ENCODE measurements at places on chromosomes 13 and 19.

GRCh38 chr19:6270076-6270745 lies 9.6 kb downstream of the MLLT1 start:
- no peak for DNase-seq

- no peak for DNase-seq
These were observed 66.6 kb downstream of the GADD45B start for GRCh38 chr19:2542341-2543069.

DNA sequence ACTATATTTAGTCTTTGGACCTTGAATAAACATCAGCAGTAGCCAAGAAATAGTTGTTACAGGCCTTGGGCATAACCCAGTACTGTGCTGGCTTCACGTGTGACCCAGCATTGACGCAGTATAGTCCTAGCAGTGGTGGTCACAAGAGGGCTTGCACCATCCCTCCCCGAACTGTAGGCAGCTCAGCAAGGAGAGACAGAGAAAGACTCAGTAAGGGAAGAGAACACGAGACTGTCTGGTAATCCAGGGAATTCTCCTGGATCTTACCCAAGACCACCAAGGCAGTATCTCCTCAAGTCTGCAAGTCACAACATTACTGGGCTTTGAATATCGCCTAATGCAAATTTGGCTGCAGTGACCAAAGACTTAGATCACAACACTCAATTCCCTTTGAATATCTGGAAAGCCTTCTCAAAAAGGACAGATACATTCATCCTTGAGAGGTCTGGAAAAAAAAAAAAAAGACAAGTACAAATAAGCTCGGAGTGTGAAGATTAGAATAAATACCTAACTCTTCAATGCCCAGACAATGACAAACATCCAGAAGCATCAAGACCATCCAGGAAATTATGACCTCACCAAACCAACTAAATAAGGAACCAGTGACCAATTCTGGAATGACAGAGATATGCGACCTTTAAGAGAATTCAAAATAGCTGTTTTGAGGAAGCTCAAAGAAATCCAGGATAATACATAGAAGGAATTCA lies 39.7 kb downstream of the CAB39L start:
- no peak for DNase-seq

- DNase-seq, result no peak
These were observed 101.2 kb downstream of the LHFPL6 start for GRCh38 chr13:39501702-39502324.

GRCh38 chr13:30685320-30685859 lies 50.0 kb upstream of the ALOX5AP start:
- DNase-seq, result no peak

Data from activated CD4-positive, alpha-beta T cell treated with anti-CD3 and anti-CD28 coated beads, Interleukin-2, Interleukin-4, amounts not matched to agents 100 ng/mL and 50 ng/mL, durations not matched to agents 16 hours and 8 hours (primary cell).